ENCODE measurements at places on chromosomes 1 and 21.

DNA sequence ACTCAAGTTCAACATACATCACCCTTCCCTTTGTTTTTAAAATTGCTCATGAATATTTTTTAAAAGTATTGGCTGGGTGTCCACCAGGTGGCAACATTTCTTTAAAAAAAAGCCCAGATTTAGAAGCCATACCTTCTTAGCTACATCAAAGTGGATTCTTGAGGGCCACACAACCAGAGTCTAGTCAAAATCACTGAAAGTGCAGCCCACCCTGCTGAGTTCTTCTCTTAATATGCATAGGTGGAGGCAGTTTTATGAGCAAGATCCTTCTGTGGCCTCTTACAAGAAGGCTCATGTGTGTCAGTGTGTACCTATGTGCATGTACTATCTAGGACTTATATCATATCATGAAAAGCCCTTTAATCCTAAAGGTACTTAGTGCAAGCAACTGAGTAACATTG lies 16.9 kb upstream of the GNG12 start:
- DNase-seq, result no peak

DNA sequence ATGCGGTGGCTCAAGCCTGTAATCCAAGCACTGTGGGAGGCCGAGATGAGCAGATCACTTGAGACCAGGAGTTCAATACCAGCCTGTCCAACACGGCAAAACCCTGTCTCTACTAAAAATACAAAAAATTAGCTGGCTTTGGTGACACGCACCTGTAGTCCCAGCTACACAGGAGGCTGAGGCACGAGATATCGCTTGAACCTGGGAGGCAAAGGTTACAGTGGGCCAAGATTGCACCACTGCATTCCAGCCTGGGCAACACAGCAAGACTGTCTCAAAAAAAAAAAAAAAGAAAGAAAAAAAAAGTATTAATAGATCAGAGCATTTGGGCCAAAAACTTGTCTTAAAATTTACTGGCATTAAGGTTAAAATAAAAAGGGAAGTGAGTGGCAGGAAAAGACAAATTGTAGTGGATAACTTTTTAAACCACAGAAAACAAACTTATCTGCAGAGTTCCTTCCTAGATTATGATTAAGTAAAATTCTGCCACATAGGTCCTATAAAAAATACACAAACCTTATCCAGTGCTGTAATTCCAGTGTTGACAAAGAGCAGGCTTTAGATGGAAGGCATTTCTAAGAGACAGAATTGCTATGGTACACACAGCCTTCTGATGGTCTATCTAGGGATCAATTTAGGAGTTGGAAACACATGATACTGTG lies 53.3 kb downstream of the EIF4G3 start:
- no peak for DNase-seq

- DNase-seq, result no peak
Observed at GRCh38 chr1:233209481-233209880, 86.0 kb downstream of the PCNX2 start.

GRCh38 chr1:6033986-6034749 lies 11.5 kb upstream of the KCNAB2 start:
- DNase-seq, result peak; percentile 48

GRCh38 chr1:63915121-63915520 lies 141.3 kb downstream of the ROR1 start:
- no peak for DNase-seq

GRCh38 chr1:49424782-49425181 lies 599.0 kb downstream of the AGBL4 start:
- no peak for DNase-seq

DNA sequence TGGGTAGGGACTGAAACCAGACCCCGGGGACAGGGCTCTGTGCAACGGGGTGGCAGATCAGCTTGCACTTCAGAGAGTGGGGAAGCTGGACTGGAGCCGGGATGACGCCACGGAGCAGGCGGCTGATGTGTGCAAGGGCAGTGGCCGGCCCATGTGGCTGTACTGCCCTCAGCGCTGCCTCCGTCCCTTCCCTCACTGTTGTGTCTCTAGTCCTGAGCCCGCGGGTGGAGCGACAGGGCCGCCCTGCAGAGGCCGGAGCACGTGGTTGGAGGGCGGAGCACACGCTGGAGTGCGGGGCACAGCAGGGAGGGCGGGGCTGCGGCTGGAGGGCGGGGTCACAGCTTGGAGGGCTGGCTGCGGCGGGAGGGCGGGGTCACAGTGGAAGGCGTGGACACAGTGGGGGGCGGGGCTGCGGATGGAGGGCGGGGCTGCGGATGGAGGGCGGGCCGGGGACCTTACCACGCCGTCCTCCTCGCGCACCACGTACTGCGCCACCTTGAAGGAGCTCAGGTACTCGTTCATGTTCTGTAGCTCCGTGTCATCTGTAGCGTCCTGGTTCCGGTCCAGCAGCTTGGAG lies 52.4 kb downstream of the CHD5 start:
- DNase-seq, result peak; percentile 64

DNA sequence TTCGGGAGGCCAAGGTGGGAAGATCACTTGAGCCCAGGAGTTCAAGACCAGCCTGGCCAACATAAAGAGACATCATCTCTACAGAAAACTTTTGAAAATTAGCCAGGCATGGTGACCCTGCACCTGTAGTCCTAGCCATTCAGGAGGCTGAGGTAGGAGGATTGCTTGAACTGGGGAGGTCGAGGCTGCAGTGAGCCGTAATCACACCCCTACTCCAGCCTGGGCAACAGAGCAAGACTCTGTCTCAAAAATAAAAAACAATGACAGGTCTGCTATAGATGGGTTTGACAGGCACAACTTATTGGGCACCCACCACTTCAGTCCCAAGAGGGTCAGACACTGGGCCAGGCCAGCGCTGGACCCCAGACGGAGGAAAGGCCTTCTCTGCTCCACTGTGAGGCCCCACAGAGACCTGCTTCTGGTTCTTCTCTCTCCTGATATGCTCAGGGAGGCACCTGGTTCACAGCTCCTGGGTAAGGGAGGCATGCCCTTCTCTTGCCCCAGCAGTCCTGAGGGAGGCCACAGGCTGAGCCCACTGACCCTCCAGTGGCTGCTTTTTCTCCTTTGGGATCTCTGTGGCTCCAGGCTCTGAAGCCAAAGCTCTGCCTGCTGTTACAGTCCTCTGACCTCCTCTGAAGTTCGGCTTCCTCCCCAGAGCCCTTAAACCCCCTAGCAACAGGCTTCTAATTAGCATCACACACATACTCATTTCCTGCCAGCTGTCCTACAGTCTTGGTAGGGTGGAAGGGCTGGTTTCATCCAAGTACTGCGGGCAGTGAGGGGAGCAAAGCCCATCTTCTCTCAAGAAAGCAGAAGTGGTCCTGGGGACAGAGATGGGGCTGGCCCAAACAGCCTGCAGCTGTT lies 14.4 kb downstream of the S100A16 start:
- no peak for DNase-seq

GRCh38 chr1:236282425-236282716 lies 613 bp upstream of the ERO1B start:
- peak; percentile 47 for DNase-seq

DNA sequence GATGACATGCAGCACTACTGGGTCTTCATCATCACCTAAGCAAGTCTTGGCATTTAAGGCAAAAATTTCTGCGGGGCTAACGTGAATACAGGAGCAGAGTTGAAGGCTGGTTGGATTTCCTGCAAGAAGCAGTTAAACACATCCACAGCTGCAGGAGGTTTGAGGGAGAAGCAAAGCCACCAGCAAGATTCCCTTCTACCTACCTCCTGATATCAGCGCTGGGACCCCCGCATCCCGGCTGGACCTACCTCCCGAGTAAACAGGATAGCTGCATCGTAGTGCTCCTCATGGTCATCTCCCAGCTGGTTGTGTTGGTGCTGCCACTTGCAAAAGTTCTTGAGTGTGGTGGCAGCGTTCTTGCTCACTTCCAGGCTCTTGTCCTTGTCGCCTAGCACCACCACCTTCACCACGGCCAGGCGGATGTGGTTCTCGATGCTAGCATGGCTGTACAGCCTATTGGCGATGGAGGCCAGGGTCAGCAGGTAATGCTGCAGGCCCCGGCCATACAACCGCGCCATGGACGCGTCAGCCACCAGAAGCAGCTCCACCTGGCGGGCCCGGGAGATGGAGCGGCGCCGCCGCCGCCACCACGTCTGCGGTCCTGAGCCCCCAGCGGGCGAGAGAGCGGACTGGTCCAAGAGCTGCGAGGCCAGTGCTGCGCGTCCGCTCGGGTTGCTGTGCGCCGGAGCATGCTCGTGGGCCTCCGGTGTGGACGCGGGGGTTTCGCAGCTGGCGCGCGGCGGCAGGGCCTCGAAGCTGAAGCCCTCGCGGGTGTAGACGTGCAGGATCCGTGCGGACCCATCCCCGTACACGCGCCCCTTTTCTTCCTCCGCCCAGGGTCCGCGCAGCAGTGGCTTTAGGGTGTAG lies 1.6 kb downstream of the ADAMTS5 start:
- DNase-seq, result no peak

All from activated CD8-positive, alpha-beta memory T cell treated with anti-CD3 and anti-CD28 coated beads, Interleukin-2, amount 50 U/mL, for 4 hours (primary cell).